ENCODE measurements at places on chromosomes 6 and 20.

DNA sequence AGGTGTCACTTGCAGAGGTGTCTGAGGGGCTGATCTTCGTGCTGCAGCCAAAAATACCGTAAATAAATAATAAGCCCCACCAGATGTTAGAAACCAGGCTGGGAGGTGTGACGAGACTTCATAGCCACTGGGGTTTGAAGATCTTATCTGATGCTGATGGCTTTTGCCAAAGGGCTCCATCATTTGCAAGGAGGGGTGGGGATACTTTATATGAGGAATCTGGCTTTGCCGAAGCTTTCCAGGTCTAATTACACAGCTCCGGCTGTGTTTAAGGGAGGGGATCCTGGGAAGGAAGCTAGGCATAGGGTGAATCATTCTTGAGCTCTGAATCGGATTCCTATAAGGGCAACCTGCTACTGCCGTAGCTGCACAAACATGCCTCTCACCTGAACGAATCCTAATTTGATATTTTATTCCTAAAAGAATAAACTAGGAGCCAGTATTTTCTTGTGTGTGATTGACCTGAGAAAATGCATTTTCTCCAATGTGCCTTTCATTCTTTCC is 249.6 kb downstream of the SOD2 start:
- DNase-seq, result no peak

GRCh38 chr20:38581013-38581412 is at the start of gene ADIG:
ADIG (plus strand) TSS chr20:38581197; CDS start chr20:38581251, 54 bp downstream.
- no peak for DNase-seq

DNA sequence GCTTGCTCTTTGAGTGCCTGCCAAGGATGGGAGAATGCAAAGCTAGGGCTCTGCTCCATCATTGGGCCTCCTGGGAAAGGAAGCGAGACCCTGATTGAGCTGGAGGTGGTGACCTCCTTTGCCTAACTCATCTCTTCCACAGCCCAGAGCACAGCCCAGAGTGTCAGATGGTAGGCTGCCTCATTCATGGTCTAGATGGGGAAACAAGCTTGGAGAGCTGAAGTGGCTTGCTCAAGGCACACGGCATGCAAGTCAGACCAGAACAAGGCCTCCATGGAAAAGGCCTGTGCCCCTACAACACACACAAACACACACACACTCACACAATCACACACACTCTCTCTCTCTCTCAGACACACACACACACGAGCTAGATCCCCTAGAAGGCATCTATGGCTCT is 17.5 kb downstream of the TGM3 start:
- no peak for DNase-seq

GRCh38 chr20:63309261-63310071 is 16.5 kb downstream of the COL20A1 start:
- no peak for DNase-seq

DNA sequence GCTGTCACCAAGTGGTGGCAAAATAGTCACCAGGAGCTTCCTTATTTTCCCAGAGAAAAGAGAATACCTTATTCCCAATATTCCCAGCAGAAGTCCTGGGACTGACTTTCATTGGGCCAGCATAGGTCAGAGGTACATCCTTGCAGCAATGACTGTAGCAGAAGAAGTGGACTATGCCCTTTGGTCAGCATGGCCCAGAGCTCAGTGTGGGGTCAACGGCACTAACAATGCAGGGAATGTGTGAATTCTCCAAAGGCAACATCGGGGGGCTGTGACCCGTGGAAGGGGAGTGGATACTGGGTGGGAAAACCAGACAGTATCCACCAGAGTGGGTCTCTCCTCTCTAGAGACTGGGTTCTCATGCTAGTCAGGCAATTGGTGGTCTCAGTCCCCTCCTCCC is 15.6 kb upstream of the LBP start:
- no peak for DNase-seq

- DNase-seq, result no peak
Measured at GRCh38 chr6:151276112-151276740, 36.5 kb downstream of the AKAP12 start.

GRCh38 chr6:41941280-41942066 is at the start of gene CCND3:
CCND3 (minus strand) TSS chr6:41941808; CDS start chr6:41941649, 159 bp downstream.
- DNase-seq, result peak; percentile 85

- no peak for DNase-seq
Measured at GRCh38 chr6:14799928-14800327, 445.9 kb upstream of the JARID2 start.

- DNase-seq, result no peak
Measured at GRCh38 chr6:14811775-14812428, 434.0 kb upstream of the JARID2 start.

Measured in activated CD8-positive, alpha-beta memory T cell treated with anti-CD3 and anti-CD28 coated beads, Interleukin-2, amount 50 U/mL, for 4 hours (primary cell).